Bronchial smooth muscle cell (primary cell): ENCODE measurements at places on chromosomes 5 and 9. TPM values are rescaled to one million over a fixed set of nuclear protein-coding genes. Genes with fewer than 3 reads are reported as not detected.

The PCDHB14 gene
- total RNA-seq, result 0.63 and 2.6 TPM in 2 replicates

The ST8SIA4 gene
- total RNA-seq, result 0.09 and 0.47 TPM in 2 replicates

The CTNND2 gene
- total RNA-seq, result not detected in 2 replicates

The KCNT1 gene
- not detected in 2 replicates for total RNA-seq

The ATP10B gene
- total RNA-seq, result not detected in 2 replicates

The PCDHAC1 gene
- total RNA-seq, result under 0.01 and 0.09 TPM in 2 replicates

The CDKN2A gene
- total RNA-seq, result 28.2 and 41.6 TPM in 2 replicates

The TIMD4 gene
- not detected in 2 replicates for total RNA-seq

The PCDHB7 gene
- 0.32 and 0.60 TPM in 2 replicates for total RNA-seq

The RANBP17 gene
- total RNA-seq, result 7.2 and 12.9 TPM in 2 replicates

The FPGS gene
- total RNA-seq, result 52.9 and 54.1 TPM in 2 replicates

The LRRC19 gene
- total RNA-seq, result not detected in 2 replicates

The FAM200C gene
- total RNA-seq, result 3.0 and 3.2 TPM in 2 replicates

The CCDC112 gene
- 1.8 and 6.0 TPM in 2 replicates for total RNA-seq
